ENCODE measurements at places on chromosomes 16 and 17. TPM values are rescaled to one million over a fixed set of nuclear protein-coding genes. Genes with fewer than 3 reads are reported as not detected.

The KRT27 gene
- 0.07 TPM for polyA plus RNA-seq

DNA sequence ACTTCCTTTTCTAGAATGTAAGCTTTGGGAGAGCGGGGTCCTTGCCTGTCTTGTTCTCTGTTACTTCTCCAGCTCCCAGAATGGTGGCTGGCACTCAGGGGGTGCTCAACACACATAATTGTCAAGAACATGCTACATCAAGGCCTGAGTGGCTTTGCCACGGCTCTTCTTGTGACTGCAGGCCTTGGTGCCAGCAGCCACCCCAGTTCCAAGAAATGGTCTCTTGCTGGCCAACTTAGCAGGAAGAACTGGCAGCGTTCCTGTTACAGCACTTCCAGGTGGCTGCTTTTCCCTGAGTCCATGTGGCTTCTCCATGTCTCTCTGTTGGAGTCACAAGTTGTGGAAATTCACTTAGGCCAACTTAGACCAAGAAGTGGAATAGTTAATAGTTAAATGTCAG is 36.1 kb downstream of the PRKCB start:
- DNase-seq, result no peak

- DNase-seq, result no peak
Observed at GRCh38 chr17:79414793-79415211, 196.0 kb downstream of the RBFOX3 start.

- DNase-seq, result no peak
Observed at GRCh38 chr16:57564571-57565270, 22.3 kb downstream of the ADGRG5 start.

GRCh38 chr16:53752560-53752959 is 48.6 kb downstream of the FTO start:
- no peak for DNase-seq

DNA sequence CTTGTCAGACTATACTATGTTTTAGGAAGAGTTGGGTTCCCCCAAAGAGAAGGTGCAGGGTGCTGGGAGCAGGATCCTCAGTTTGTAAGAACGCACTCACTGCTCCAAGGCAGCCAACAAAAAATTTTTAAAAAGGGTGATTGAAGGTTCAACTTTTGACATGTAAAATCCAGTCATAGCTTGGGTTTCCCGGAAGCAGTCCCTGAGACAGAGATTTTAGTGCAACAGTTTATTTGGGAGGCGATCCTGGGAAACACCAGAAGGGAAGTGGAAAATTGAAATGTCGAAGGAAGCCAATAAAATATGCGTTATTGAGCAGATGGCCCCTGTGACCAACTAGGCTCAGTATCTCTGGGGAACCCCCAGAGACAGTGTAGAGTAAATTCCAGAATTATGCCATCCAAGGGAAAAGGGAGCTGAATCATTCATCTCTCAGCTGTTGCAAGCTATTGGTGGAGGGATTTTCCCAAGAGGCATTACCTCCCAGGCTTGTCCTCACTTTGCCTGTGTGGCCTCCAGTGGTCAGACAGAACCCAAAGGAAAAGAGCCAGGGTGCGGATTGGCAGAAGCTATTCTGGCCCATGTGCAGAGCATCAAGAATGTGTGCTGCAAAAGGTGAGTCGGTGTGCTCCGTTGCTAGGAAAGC is 72.9 kb downstream of the HS3ST3B1 start:
- DNase-seq, result no peak
